ENCODE measurements at places on chromosomes 1 and 21.
A peak's percentile ranks its signal among the peaks of the same experiment; 100 is the strongest.

GRCh38 chr21:17987382-17988101 lies 168.4 kb upstream of the C21orf91 start:
- no peak for DNase-seq

GRCh38 chr1:184483101-184483683 lies 96.4 kb downstream of the C1orf21 start:
- DNase-seq, result no peak

DNA sequence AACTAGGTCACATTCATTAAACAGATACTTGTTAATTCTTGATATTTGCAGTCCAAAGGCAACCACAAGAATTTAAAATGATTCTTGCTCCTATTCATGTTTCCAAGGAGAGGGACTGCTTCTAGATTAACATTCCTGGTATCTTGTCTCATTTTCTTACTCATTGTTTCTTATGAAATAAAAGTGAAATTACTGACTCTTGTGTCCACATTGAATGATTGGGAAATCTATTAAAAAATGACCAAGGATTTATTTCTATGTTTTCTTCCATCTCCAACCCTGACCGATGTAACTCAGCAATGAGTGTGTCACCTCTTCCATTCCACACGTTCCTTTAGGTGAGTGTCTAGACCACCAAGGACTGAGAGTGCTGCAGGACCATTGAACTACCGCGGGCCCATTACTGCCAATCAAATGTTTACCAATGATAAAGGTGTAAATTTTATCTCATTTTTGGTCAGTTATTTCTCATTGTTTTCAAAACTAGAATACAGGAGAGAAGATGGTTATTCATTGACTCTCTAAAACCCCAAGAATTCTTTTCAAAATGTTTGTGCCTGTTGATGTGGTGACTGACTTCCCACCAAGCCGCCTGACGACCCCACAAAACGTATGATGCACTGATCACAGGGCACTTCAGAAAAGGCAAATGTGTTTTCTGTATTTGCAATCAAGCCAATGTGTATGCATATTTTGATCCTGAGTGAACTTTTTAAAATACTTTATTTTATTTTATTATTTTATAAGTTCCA lies 414.6 kb upstream of the PTBP2 start:
- DNase-seq, result no peak

DNA sequence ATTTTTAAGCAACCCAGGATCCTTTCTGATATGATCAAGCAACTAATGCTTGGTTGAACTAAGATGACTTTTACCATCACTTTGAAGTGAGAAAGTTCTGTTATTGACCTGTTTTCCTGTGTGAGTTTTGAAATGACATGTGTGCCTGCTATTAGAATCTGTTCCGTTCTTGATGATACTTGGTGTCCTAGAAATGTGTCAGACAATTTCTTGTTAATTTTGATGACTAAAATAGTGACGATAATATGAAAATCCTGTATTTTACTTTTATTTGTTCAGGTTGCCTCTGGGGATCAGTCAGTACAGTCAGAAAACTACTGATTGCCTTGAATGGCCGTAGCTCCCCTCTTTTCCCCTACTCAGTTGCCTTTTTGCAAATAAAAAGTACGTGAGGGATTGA lies 228.0 kb downstream of the RYR2 start:
- no peak for DNase-seq

- DNase-seq, result no peak
Measured at GRCh38 chr1:115624859-115625258, 16.9 kb upstream of the VANGL1 start.

GRCh38 chr1:6632588-6633514 lies 8.2 kb downstream of the THAP3 start:
- no peak for DNase-seq

- no peak for DNase-seq
Measured at GRCh38 chr1:217211486-217211885, 419.4 kb downstream of the GPATCH2 start.

GRCh38 chr1:235507623-235508022 lies 3.4 kb upstream of the B3GALNT2 start:
- DNase-seq, result no peak

GRCh38 chr1:40740039-40740996 lies 43.3 kb upstream of the KCNQ4 start:
- no peak for DNase-seq

DNA sequence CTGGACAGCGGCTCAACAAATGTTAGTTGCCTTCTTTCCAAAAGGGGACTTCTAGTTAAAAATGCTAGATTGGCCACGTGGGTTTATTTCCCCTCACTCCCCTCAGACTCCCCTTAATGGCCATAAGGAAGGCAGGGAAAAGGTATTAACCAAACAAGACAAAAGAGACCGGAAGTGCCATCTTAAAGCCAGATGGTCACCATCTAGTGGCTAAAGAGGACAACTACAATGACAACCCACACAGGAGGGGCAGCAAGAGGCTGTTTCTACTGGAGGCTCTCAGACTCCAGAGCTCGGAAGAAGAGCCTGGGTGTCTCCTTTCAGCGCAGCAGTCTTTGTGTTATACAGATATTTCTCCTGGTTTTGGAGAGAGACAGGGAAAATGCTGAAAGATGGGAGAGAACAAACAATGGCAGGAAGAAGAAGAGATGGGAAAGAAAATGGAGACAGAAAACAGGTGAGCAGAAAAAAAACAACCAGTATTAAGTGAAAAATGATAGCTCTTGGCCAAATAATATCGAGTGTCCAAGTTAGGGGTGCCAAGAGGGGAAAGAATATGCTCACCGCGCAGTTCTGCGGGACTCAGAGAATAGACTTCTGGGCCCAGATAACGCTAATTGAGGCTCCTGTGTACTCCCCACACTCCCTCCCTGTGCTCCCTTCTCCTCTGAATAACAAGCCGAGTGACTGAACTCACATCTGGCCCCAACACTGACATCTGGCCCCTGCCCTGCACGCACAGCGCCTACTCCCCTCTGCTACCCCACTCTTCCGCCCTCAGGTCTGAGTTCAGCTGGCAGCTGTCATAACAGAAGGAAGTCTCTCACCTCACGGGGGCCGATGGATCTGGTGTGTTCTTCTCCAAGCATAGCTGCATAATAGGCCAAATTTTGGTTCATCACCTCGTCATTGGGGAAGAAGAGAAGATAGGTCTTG lies 9.6 kb downstream of the P3H1 start:
- DNase-seq, result no peak

DNA sequence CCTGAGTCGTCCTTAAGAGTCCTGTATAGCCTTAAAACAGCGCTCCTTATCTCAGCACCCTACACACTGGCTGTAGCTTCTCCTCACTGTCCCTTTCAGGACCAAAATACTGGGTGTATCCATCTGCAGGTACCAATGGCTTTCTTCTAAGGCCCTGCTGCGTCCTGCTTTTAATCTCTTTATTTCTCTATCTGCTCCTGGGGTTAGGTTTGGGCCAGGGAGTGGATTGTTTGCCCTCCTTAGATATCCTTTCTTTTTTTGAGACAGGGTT lies 12.1 kb downstream of the IL6R start:
- no peak for DNase-seq

DNA sequence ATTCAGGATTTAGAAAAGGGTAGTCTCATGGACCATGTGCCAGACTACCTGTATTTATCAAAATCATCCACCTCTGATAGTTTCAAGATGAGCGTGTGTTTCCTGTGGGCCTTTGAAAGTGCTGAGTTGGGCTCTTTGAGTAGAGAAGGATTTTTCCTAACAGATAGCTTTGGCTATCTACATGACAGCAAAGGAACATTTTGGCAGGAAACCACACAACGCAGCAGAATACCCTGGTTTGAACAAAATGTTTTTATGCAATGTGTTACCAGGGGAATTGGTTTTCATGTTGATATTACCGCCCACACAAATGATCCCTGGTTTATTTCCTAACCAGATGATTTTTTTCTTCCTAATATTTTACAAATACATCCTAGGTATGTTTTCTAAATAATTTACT lies 431.4 kb downstream of the NEGR1 start:
- no peak for DNase-seq

DNA sequence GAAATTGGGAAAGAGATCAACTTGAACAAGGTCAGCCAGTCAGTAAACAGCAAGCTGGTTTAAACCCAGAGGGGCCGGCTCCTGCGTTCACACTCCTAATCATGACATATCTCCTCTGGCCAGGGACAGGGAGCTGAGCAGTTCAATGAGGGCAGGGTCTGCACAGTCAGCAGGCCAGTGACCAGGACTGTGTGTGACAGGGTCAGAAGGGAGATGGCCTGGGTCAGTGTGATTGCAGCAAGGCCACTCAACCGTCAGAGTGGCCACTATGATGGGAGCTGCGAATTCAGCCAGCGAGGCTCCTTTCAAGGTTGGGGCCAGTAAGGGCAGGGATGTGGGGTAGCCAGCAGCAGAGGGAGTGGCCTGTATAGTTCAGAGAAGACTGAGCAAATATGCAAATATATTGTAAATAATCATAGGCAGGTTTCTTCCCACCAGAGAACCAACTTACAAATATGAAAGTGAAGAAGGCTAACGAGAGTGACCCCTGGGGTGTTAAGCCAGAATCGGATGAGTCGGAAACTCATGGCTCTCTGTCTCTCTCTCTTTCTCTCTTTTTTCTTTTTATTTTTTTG lies 20.0 kb downstream of the NOL9 start:
- no peak for DNase-seq

DNA sequence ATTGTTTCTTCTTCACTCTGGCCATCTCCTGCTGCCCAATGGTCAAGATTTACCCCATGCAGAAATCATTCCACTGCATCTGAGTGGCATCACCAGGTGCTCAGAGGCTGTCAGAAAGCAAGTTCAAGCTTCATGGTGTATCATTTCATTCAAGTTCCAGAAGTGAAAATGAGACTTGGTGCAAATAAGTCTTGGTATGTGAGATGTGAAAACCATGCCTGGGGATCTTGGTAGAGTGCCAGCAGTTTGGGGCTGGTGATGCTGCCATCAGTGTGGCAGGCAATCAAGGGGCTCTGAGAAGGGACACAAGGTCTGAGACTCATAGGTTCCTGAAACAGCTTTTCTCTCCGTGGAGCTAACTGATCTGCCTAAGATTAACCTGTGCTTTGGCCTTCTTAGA lies 52.0 kb downstream of the CD2 start:
- peak; percentile 40 for DNase-seq

- DNase-seq, result no peak
Measured at GRCh38 chr1:34306568-34306967, 129.9 kb downstream of the C1orf94 start.

- no peak for DNase-seq
Measured at GRCh38 chr1:2180297-2181245, 14.0 kb downstream of the FAAP20 start.

- DNase-seq, result no peak
Measured at GRCh38 chr1:35481229-35481628, 76.0 kb downstream of the KIAA0319L start.

- DNase-seq, result no peak
Measured at GRCh38 chr1:60762176-60762575, 320.2 kb upstream of the NFIA start.

DNA sequence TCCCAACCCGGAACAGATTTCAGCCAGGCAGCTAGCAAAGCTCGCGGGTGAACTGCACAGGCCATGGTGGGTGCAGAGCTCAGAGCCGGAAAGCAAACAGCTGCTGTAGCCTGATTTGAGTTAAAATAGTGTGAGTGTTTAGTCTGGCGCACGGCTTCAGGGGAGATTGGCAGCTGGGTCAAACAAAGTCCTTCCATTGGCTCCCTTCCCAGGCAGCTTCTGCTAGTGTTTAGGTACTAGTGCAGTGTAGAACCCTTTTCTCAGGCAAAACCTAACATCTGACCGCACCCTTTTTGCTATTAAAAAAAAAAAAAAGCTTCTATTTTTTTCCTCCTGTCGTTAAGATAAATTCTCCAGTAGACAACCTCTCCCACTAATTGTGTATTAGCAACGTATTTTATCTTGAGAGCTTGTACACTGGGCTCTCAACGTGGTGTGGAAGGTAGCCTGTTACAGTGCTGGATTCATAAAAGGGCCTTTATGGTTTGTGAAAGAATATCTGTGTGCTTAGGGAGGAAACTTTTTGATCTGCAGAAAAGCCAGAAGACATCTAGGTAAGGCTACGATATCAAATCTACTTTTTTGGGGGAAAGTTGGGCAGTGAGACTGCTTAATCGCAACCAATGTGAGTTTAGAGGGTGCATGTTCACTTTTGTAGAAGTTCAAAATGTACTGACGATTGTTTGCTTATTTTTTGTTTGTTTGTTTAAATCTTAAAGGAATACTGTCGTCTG lies 689.6 kb downstream of the USP25 start:
- DNase-seq, result no peak

- no peak for DNase-seq
Measured at GRCh38 chr1:182430263-182431068, 19.5 kb upstream of the RGSL1 start.

- DNase-seq, result no peak
Measured at GRCh38 chr1:243312952-243313634, 57.3 kb downstream of the SDCCAG8 start.

DNA sequence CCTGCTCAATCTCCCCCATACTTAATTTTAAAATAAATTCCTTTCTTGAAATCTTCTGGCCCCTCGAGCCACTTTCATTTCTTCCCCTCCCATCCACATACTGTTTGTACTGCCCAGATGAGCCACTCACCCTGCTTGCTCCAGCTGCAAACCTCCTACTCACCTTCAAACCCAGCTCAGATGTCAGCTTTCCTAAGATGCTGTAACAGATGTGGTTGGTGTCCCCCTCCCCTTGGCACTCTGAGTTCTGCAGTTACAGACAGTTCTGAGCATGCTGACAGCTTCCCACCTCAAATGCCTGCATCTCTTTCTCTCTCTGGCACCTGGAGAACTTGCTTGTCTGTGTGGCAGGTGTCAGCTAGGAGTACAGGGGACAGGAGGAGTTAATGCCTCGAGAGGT lies 106.7 kb downstream of the PTPRU start:
- DNase-seq, result no peak

GRCh38 chr1:224116131-224116530 lies 2.2 kb downstream of the FBXO28 start:
- no peak for DNase-seq

Measured in stimulated activated CD4-positive, alpha-beta T cell treated with anti-CD3 and anti-CD28 coated beads, Interleukin-1b, Interleukin-23, amount 100 ng/mL, for 1 hour (primary cell).